Hepatic stellate cell (primary cell): ENCODE measurements at places on chromosomes 12 and 14.

DNA sequence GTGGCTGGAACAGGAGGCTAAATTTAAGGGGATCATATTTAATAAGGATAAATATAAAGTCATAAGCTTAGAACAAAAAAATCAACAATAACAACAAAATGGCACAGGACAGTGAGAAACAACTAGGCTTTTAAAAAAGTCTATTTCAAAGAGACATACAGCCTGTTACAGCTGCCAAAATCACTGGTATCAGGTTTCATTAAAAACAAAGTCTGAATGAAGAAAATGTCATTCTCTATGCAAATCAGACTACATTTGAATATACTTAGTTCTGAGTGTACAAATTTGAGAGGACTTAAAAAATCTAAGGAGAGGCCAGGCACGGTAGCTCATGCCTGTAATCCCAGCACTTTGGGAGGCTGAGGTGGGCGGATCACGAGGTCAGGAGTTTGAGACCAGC, 44.0 kb downstream of the TFCP2 start:
- no peak for DNase-seq

GRCh38 chr14:25222256-25222655, 172.3 kb upstream of the STXBP6 start:
- no peak for DNase-seq

DNA sequence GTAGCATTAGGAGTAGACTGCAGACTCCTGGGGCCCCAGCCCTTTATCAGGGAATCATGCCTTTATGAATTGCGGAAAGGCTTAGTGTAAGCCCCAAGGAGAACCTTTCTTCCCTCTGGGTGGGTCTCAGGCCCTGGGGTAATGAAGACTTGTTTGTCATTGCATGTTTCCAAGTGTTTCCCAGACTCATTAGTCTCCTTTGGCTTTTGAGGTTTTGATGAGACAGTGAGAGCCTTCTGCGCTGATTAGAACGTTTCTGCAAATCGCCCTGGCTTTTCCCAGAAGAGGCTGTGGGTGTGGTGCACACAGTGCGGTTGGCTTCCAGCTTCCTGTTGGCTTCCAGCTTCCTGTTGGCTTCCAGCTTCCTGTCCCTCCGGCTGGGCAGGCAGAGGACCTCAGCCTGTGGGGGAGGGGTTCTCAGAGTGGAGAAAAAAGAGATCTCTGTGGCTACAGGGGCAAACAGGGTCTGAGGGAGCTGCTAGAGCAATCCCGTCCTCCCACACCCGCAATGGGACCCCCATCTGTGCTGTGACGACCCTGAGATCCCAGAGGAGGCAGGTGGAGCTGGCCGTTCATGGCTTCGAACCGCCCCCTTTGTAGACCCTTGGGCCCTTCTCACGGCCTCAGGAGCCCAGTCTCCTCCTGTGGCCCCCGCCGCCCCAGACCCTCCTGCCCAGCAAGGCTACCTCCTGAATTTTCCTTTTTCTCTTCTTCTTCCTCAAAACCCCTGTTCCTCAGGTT, 42.1 kb downstream of the GPR68 start:
- DNase-seq, result no peak

- no peak for DNase-seq
Observed at GRCh38 chr14:51180577-51180976, 59.5 kb upstream of the TMX1 start.

DNA sequence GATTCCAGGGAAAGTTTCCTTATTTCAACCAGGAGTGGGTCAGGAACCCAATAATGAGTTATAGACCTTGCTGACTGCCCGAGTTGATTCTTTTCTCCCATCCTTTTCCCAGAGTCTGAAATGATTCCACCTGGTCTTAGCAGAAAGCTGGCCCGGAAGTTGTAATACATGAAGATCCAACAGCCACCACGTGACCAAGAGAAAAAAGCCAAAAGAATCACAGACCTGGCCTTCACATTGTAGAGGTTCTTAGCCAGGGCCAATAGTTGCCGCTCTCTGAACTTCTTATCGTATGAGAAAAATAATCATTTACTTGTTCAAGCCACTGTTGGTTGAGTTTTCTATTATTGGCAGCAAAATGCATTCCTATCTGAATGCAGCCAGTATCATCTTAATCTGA, 161.2 kb upstream of the HMGA2 start:
- no peak for DNase-seq

- no peak for DNase-seq
Observed at GRCh38 chr12:22268406-22268805, 66.1 kb downstream of the ST8SIA1 start.

GRCh38 chr14:101284711-101285110, 276.6 kb upstream of the DIO3 start:
- no peak for DNase-seq

GRCh38 chr12:100265732-100266584, 921 bp downstream of the DEPDC4 start:
- DNase-seq, result no peak

GRCh38 chr12:48739618-48740269, 23.2 kb upstream of the CCNT1 start:
- DNase-seq, result no peak

DNA sequence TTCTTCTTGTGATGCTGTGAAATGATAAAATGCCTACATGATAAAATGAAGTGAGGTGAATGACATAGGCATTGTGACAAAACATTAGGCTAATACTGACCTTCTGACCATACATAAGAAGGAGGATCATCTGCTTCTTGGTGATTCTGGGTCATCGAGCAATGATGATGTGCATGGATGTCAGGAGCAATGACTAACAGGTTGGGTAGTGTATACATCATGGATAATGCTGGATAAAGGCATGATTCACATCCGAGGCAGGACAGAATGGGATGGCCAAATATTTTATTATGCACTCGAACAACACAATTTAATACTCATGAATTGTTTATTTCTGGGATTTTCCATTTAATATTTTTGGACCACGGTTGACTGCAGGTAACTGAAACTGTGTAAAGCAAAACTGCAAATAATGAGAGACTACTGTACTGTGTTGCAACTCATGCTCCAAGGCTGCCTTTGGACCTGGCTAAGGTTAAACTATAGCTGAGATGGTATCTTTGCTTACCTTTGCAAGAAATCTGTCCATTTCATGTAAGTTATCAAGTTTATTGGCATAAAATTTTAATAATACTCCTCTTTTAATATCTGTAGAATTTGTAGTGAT, 7.6 kb upstream of the SLC25A21 start:
- DNase-seq, result peak; percentile 26

GRCh38 chr12:95762123-95762785, 28.3 kb downstream of the NTN4 start:
- no peak for DNase-seq

- no peak for DNase-seq
Observed at GRCh38 chr12:2035431-2036055, 17.2 kb upstream of the CACNA1C start.

- DNase-seq, result peak; percentile 63
Observed at GRCh38 chr12:105977652-105978051, 161.1 kb downstream of the NUAK1 start.

DNA sequence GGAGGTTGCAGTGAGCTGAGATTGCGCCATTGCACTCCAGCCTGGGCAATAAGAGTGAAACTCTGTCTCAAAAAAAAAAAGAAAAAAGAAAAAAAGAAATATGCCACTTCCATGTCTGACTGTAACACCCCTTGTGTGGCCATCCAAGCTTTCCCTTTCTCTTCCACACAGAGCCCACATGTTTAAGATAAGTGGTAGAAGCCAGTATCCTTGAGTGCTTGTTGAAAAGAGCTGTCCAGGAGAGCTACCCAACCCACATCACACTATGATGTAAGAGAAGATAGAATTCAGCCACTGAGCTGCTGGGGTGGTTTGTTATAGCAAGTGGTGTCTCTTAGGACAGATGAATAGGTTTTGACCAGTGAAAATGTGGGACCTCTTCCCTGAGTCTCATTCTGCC, 82.1 kb downstream of the ZNF664 start:
- no peak for DNase-seq

DNA sequence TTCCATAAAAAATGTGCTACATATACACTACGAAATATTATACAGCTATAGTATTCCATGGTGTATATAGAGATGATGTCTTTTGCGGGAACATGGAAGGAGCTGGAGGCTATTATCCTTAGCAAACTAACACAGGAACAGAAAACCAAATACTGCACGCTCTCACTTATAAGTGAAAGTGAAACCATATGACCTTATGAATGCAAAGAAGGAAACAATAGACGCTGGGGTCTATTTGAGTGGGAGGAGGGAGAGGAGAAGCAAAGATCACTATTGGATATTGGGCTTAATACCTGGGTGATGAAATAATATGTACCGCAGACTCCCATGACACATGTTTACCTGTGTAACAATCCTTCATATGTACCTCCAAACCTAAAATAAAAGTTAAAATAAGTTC, 142.8 kb downstream of the LRFN5 start:
- DNase-seq, result no peak

GRCh38 chr12:129127771-129128170, 274.5 kb downstream of the GLT1D1 start:
- DNase-seq, result no peak

GRCh38 chr14:43803076-43803689, 703.9 kb downstream of the FSCB start:
- DNase-seq, result no peak

- DNase-seq, result no peak
Observed at GRCh38 chr12:40327535-40327934, 102.7 kb downstream of the LRRK2 start.

DNA sequence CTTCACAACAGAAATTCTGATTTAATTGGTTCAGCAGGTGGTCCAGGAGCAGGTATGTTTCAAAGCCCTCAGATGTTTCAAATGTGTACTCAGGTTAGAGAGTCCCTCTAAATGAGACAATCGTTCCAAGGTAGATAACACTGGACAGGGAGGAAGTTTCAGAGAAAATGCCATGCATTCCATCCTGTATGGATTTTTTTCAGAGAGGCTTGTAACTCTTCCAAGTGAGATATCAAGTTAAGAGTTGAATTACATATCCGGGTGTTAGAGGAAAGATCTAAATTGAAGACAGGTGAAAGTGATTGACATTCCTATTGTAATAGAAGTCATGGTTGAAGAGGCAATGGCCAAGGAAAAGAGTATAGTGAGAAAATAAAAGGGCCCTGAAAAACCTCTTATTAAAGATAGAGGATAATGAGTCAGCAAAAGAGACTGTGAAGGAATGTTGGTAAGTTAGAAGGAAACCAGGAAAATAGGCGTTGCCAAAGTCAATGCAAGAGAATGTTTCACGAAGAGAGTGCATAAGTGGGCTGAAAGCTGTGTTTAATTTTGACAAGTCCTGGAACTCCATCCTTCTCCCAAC, 105.8 kb downstream of the BMP4 start:
- peak; percentile 4 for DNase-seq

- DNase-seq, result no peak
Observed at GRCh38 chr12:42474391-42474790, 115.2 kb downstream of the PRICKLE1 start.

DNA sequence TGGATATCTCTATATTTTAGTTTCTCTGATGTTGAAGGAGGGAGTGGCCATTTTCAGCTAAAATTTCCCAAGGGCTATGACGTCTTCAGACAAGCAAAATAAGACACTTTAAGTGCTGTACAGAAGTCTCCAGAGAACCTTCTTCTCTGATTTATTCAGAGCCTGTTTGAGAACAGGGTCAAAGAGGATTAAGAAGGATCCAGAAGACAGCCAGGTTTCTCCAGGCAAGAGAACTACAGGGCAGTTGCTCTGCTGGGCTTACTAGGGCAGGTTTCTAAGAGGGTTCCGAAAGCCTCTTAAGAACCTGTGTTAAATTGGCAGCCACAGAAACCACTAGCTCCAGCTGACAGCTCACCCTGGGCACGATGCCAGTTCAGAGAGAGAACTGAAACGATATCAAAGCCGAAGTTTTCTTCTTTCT, 1.2 kb downstream of the MGP start:
- DNase-seq, result no peak
